Femur (tissue), 1 donor: ENCODE measurements at places on chromosomes 3 and 15.

DNA sequence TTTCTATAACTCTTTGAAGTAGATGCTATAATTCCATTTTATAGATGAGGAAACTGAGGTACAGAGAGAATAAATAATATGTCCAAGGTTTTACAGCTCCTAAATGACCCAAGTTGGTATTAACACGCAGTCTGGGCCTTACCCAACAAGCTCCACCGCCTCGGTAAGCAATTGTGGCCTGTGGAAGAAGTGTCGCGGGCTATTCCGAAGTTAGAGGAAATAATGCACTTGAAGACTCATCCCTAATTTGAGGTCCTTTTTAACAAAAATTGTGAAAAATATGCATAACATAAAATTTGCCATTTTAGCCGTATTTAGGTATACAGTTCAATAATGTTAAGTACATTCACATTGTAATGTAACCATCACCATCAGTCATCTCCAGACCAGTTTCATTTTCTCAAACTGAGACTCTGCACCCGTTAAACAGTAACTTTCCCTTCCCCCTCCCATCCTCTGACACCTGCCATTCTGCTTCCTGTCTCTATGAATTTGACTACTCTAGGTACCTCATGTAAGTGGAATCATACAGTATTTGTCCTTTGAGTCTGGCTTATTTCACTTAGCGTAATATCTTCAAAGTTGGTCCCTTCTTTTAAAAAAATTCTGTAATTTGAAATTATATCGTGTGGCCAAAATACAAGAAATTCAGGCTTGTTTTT is 18.2 kb downstream of the IDH3A start:
- no peak for DNase-seq

DNA sequence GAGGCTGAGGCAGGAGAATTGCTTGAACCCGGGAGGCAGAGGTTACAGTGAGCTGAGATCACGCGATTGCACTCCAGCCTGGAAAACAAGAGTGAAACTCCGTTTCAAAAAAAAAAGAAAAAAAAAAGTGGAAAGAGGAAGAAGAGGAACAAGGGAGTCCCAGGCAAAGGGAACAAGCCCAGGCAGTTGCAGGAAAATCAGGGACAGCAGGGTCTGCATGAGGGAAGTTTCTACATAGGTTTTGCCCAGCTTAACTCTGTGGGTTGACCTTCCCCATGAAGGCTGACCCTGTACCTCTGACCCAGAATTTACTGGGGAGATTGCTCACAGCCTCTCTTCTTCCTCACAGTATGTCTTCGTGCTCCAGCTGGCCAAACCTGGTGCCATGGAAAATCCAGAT is 12.3 kb downstream of the RBP1 start:
- DNase-seq = no peak

- no peak for DNase-seq
These were observed 652.4 kb upstream of the NAALADL2 start for GRCh38 chr3:174206607-174207192.

DNA sequence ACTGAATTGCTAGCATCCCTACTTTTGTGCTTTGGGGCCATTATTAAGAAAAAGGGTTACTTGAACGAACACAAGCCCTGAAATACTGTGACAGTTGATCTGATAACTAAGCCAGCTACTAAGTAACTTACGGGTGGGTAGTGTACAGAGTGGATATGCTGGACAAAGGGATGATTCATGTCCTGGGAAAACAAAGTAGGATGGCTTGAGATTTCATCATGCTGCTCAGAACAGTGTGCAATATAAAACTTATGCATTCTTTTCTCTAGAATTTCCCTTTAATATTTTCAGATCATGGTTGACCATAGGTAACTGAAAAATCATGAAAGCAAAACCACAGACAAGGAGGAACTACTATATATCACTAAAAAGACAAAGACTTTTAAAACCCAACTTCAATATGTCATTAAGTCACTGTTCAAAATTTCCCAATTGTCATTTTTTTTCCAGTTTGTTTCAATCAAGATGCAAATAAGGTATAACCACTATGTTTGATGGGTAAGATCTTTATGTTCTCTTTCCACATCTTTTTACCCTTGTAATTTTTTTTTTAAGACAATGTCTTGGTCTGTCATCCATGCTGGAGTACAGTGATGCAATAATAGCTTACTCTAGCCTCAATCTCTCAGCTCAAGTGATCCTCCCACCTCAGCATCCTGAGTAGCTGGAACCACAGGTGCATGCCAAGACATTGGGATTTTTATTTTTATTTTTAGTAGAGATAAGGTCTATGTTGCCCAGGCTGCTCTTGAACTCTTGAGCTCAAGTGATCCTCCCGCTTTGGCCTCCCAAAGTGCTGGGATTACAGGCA is 67.7 kb downstream of the IFT80 start:
- DNase-seq = no peak

DNA sequence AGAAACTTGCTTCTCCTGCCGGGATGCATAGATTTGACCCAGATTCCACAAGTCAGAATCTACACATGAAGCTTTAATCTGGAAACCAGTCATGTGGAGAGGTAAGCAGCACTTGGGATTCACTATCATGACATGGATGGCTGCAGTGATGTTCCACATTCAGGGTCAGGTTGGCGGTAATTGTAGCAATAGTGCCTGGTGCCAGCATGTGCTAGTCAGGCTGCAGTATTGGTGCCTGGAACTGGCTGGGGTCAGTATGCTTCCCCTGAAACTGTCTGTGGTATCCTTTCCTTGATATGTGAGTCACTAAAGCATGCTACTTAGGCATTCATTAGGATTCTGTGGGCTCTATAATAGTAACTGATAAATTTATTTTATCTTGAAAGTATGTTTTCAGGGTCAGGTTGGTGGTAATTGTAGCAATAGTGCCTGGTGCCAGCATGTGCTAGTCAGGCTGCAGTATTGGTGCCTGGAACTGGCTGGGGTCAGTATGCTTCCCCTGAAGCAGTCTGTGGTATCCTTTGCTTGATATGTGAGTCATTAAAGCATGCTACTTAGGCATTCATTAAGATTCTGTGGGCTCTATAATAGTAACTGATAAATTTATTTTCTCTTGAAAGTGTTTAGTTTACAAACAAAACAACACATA is 1439.2 kb downstream of the ZPLD1 start:
- DNase-seq = no peak

DNA sequence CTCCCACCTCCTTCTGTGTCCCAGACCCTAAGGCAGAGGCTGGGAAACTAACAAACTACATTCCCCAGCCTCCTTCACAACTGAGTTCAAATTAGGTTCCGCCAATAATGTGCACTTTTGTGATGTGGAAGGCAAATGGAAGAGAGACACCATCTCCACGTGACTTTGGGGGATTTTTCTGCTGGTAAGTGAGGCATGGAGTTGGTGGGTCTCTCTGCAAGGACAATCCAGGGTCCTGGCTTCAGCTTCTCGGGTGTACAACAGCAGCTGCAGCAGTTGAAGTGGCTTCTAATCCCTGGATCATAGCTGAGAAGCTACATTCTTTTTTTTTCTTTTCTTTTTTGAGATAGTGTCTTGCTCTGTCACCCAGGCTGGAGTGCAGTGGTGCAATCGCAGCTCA is 58.9 kb upstream of the GATA2 start:
- DNase-seq = no peak

GRCh38 chr3:15345608-15346137 is 13.3 kb upstream of the SH3BP5 start:
- DNase-seq = no peak

DNA sequence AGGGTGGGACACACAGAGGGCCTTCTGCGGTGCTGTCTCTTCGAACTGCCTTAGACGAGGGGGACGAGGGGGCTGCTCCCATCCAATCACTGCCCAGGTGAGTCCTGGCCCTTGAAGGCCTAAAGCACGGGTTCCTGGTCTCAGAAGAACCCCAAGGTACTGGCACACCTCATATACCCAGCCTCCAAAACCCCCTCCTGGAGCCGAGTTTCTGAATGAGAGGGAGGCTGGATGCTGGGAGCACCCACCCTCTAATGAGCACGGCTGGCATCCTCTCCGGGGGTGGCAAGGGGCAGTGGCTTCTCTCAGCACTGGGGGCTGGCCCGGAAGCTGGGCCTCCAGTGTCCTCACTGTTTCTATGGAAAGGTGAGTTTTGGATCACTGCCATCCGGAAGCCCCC is 165.6 kb downstream of the LRRK1 start:
- no peak for DNase-seq

- peak; percentile 29 for DNase-seq
These were observed 22.7 kb downstream of the ABHD6 start for GRCh38 chr3:58260261-58260731.

- DNase-seq = no peak
These were observed 125.4 kb downstream of the TP63 start for GRCh38 chr3:189756582-189757078.

DNA sequence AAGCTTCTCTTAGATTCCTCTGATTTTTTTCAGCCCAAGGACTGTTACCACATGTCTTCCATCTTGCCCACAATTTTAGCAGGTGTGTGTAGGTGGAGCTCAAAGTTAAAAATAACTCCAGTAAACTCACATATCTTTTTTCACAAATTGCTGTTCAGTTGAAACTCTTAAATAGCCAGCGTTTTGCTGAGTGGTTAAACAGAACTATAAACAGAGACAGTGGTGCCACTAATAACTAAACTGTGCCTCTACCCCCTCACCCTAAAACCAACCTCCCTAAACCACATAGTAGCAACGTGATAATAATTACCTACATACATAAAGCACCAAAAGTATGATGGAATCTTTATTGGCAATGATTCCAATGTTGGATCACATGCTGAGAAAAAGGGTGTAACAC is 525.1 kb downstream of the PDCD6IP start:
- no peak for DNase-seq

DNA sequence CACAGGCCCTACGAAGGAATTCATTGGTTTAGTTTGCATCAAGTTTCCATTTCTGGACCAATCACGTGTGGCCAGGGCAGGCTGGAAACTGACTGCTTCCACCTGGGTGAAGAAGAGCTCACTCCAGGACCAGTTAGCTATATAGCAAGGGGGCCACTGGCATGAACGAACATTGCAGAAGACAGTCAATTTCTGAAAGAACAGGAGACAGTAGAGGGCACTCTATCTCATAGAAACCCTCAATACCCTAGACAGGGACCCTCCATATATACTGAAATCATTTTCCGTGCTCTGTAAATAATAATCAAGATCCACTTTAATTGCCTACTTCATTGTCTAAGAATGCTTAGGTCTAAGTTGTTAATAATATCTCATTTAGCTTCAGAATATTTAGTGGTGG is 215.6 kb downstream of the CADPS start:
- DNase-seq = no peak
